Naive thymus-derived CD8-positive, alpha-beta T cell (primary cell): ENCODE measurements at places on chromosomes 4 and X.

- no peak for DNase-seq
These were observed 63.8 kb upstream of the TAPT1 start for GRCh38 chr4:16289897-16290554.

DNA sequence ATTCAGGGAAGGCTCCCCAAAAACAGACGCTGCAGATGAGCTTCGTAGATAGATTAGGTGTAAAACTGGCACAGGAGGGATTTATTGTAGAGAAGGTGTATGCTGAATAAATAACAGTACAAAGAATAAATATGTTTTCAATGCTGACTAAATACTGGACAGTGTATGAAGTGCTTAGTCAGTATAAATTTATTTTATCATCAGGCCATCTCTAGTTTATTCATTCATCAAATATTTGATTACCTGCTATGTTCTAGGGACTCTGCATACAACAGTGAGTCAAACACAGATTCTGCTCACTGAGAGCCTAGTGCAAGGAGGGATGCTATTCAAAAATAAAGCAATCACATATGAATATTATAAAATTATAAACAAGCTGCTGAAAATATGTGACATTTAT lies 63.6 kb upstream of the TSPAN5 start:
- no peak for DNase-seq

GRCh38 chrX:41677183-41678060 lies 11.4 kb upstream of the GPR34 start:
- no peak for DNase-seq

DNA sequence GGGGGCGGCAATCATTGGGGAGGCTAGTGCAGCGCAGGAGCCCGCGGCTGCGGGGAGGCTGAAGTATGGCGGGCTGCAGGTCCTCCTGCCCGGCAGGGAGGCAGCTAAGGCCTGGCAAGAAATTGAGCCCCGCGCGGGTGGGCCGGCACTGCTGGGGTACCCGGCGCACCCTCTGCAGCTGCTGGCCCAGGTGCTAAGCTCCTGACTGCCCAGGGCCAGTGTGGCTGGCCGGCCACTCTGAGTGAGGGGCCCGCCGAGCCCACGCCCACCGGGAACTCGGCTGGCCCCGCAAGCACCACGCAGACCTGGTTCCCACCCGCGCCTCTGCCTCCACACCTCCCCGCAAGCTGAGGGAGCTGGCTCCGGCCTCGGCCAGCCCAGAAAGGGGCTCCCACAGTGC lies 94.9 kb downstream of the SLC39A8 start:
- DNase-seq, result no peak

GRCh38 chr4:109206620-109207019 lies 95.8 kb downstream of the COL25A1 start:
- DNase-seq, result no peak

DNA sequence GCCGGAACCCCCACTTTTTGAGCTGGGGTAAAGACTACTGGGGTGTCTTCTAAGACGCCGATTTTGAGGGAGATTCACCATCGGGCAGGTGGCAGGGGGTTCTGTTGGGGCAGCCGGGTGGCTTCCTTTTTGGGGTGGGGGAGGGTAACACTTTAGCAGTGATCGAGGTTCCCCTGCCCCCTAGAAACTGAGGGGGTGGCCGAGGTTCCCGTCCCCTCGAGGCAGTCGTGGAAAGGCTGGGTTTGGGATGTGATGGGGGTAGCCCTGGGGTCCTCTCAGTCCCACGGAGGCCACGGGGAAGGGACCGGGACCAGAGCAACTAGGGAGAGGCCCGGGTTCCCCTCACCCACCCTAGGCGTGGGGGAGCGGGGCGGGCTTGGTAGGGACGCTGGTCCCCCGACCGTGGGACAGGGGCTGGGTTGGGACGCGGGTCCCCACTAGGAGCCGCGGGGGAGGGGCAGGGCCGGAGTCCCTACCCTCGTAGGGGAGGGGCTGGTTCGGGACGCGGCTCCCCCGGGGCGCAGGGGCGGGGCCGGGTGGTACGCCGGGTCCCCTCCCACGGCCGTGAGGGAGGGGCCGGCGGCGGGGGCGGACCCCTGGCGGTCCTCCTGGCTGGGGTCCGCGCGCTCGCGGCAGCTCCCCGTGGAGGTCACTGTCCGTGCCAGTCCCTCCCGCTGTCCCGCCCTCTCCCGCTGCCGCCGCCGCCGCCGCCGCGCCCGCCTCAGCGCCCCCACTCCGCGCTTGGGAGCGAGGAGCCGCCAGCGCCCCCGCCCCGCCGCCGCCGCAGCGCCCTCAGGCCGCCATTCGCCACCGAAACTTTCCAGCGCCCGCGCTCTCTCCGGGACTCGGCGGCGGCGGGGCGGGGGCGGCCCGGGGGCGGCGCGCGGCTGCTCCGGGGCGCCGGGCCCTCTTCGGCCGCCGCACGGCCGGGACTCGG lies at the start of gene TBL1X:
Gene TBL1X (plus strand): TSS at position 624 of the 937 bp plus-strand sequence. CDS start 188,529 bp downstream, outside the sequence.
- DNase-seq, result peak; percentile 40

DNA sequence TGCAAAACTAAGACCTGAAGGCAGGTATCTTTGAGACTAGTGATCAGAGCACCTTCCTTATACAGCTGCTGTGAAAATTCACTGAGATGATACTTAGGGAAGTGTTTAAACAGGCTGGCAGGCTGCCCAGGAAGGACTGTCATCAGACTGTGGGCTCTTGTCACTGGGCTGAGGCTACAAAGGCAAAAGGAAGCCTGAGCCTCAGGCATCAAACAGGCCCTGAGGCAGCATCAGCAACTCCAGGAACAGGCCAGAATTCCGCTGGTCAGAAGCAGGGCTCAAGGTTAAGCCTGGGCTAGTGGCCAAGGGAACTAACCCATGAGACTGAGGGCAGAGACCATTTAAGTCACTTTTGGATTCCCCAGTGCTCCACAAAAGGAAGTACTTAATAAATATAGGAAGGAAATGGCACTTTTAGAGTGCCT lies 12.8 kb downstream of the PJA1 start:
- no peak for DNase-seq

GRCh38 chr4:31107362-31107761 lies 387.2 kb downstream of the PCDH7 start:
- no peak for DNase-seq

DNA sequence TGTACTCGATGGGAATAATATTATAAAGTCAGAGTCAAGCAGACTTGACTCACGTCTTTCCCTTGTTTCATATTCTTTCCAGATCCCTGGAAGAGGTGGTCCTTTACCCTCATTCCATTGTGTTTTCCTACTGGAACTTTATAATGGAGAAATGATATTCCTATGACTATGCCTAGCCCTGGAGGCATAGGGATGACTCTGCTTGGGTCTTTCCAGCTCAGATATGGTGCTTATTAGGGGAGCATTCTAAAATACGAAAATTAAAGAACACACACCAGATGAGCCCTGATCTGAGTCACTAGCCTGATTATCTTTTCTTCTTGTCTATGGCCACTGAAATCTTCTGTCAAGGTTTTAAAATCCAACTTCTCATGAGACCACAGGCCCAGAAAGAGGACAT lies 231.4 kb downstream of the ANKRD50 start:
- DNase-seq, result no peak

GRCh38 chrX:41468647-41469323 lies 21.6 kb downstream of the NYX start:
- DNase-seq, result no peak

GRCh38 chr4:16995451-16995850 lies 97.0 kb upstream of the LDB2 start:
- DNase-seq, result no peak

DNA sequence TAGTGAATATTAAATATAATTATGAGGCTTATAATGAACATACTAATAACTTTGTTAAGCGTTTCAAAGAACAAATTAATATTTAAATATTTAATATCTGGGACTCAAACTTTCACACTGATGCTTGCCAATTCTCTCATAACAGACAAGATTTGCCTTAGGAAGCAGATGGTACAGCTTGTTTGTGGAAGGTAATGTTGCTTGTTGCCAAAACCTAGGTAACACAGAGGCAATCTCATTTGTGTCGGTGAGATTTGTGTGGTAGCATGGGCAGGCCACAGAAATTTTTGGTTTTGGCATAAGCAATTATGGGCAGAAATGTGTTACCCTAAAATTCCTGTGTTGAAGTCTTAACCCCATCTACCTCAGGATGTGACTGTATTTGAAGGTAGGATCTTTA lies 114.9 kb upstream of the AFF2 start:
- DNase-seq, result no peak

- no peak for DNase-seq
These were observed 140.3 kb downstream of the SH3KBP1 start for GRCh38 chrX:19746919-19747651.

DNA sequence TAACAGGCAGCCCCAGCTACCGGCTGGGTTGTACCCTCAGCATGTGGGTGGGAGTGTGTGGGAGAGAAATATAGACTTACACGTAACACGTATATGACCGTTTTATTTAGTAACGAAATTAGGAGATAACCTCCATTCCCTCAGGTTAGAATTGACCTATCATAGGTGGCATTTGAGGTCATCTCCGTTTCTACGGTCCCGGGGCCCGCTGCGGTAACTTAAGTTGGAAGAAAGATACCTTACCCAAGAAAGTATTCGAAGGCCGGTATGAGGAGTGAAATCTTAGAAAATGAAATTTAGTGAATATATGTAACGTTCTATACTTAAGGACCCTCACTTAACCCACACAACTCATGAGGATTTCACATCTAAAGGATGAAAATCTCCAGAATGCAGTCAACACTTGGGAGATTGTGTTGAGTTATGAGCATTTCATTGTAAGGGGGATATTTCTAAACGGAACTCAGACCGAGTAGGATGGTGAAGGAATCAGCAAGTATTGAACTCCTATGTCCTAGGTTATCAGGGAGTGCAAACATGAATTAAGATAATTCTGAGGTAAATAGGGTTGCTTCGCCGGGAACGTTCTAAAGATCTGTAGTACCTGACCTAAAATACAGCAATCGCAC lies 891 bp downstream of the CISD2 start:
- DNase-seq, result no peak

GRCh38 chr4:184293552-184293951 lies 75.9 kb upstream of the ENPP6 start:
- no peak for DNase-seq

- DNase-seq, result no peak
These were observed at the start of gene MAGEB6B for GRCh38 chrX:26160301-26160700. TSS of gene MAGEB6B (plus strand) at chrX:26160601. CDS start at chrX:26160601, 0 bp downstream.

- DNase-seq, result no peak
These were observed 3.1 kb upstream of the C4orf17 start for GRCh38 chr4:99507762-99508161.

DNA sequence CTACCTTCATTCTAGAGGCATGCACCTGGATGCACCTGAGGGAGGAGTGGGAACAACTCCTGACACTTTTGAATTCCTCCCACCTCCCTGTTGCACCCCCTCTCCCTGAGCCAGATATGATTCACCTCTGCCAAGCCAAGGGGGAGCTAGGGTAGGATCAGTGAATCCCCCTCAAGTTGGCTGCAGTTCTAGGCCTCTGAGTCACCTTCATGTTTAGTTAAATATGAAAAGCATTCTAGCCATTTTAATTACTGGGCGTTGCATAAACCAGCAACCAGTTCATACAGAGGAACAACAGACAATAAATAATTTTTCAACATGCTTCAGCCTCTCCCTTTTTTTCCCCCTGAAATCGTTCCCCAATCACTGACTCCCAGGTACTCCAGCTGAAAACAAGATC lies 1440.2 kb downstream of the ADGRL3 start:
- DNase-seq, result no peak

DNA sequence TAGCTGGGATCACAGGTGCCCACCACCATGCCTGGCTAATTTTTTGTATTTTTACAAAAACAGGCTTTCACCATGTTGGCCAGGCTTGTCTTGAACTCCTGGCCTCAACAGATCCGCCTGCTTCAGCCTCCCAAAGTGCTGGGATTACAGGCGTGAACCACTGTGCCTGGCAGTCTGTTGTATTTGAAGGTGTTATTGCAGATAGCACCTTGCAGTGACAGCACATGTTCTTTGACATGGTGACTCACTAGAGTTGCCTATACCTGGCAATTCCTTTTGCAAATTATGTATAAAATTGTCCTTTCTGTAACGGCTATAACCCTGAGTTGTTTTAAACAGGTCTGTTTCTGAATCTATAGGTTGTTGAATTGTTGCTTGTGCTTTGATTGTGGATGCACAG lies 7.9 kb downstream of the OGT start:
- DNase-seq, result no peak

DNA sequence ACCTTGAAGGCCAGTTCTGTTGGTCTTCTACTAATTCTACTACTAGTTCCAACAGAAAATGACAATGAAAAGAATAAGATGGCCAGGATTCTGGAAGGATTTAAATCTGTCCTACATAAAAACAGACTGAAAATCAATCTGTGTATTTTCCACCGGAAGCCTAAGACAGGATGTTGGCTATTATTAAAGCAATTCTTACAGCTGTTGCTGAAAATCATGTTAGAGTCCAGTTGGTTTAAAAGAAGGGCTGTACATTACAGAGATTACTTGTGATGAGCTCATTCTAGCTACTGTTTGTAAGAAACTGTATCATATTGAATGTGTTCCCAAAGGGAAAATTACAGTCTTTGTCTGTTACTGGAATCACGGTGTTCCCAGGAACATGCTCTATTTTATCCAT lies 54.8 kb upstream of the MAGEB16 start:
- DNase-seq, result no peak

DNA sequence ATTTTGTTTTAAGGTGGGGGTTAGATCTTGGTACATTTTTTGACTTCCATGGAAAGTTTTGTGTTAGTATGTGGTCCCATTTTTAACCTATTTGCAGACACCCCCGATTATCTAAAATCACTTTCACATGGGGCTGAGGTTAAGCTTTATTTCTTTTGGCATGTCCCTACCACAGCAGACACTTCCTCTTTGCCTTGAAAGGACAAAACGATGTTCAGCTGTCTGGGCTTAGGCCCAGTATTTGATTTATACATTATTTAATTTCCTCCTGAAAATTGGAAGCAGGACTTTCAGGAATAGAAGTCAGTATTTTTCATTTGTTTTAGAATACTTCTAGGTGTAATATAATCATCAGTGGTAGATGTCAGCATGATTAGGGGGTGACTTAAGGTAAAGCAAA lies 112.4 kb upstream of the SPRY1 start:
- no peak for DNase-seq

- no peak for DNase-seq
These were observed 14.3 kb downstream of the CBR4 start for GRCh38 chr4:168995537-168996295.

GRCh38 chr4:163484906-163485305 lies 9.6 kb upstream of the TMA16 start:
- DNase-seq, result peak; percentile 58

- no peak for DNase-seq
These were observed 2458.5 kb downstream of the ARAP2 start for GRCh38 chr4:33785843-33786242.

GRCh38 chr4:184681916-184682315 lies 32.4 kb downstream of the PRIMPOL start:
- no peak for DNase-seq

- no peak for DNase-seq
These were observed 713.4 kb downstream of the PCDH18 start for GRCh38 chr4:136818811-136819330.

DNA sequence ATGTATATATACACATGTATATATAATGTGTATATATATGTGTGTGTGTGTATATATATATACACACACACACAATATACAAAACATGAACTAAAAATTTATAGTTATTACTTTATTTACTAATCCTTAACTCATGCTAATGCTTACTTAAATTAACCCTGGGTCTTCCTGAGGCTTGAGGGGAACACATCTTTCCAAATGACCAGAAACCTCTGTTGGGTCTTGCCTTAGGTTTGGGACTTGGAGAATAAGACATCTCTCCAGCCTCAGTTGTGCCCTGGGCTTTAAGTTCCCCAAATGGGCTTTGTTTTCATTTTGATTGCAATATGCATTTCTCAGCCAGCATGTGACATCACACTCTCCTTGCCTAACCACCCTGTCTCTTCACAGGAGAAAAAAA lies 7.7 kb downstream of the GEMIN8 start:
- no peak for DNase-seq

- DNase-seq, result no peak
These were observed 60.5 kb upstream of the TRIM2 start for GRCh38 chr4:153143527-153144348.
